Smooth muscle cell of trachea (primary cell): ENCODE measurements at places on chromosomes 7 and 10. TPM values are rescaled to one million over a fixed set of nuclear protein-coding genes. Genes with fewer than 3 reads are reported as not detected.

ECHDC3 gene
- total RNA-seq, result 13.9 and 15.1 TPM in 2 replicates

HDAC9 gene
- 5.2 and 10.3 TPM in 2 replicates for total RNA-seq

GLUD1 gene
- 356 and 443 TPM in 2 replicates for total RNA-seq

HKDC1 gene
- total RNA-seq, result under 0.01 and 0.50 TPM in 2 replicates

CFTR gene
- not detected in 2 replicates for total RNA-seq

GNGT1 gene
- not detected in 2 replicates for total RNA-seq

LZTS2 gene
- 103 and 328 TPM in 2 replicates for total RNA-seq
